Stimulated activated CD4-positive, alpha-beta T cell treated with anti-CD3 and anti-CD28 coated beads, Interleukin-15, amount 100 ng/mL, for 48 hours (primary cell): ENCODE measurements at places on chromosomes 16 and 17.

GRCh38 chr17:31882571-31882970 is 18.9 kb downstream of the UTP6 start:
- DNase-seq: no peak

DNA sequence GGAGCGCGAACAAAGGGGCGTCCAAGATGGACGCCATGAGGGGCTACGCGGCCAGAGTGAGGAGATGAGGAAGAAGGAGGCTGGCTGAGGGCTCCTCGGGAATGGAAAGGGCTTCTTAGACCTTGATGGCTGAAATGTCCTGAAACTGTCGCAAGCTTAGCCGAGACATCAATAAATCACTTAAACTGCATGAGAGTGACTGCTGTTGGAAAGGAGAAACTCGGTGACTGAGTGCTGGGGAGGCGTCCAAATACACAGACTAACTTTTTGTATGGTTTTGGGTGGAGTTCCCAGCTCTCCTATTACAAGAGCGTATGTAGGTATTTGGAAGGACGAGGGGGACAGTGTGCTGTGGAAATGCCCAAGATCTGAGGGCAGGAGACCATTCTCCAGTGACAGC is 1.4 kb upstream of the GEMIN4 start:
- no peak for DNase-seq

DNA sequence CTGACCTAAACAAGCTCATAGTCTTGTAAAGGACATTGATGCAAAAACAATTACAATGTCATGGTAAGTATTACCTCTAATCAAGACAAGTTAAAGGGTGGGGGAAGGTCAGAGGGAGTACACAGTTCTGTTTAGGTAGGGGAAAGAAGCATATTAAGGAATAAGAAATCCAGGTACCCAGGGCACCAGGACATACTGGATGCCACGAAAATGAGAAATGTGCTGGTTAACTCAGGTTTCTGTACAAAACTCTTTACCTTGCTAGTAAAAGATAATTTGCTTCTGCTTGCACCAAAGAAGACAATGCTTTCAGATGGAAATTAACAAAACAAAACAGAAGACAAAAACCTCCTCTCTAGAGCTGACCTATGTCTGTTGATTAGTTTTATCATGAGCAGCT is 70.7 kb upstream of the MED13 start:
- no peak for DNase-seq

GRCh38 chr16:81462683-81463082 is 18.1 kb downstream of the CMIP start:
- no peak for DNase-seq

GRCh38 chr17:14747603-14747950 is 446.7 kb downstream of the HS3ST3B1 start:
- DNase-seq: no peak

GRCh38 chr16:56776562-56776961 is 46.6 kb downstream of the NUP93 start:
- DNase-seq: no peak

GRCh38 chr16:53417011-53417410 is 17.3 kb upstream of the RBL2 start:
- DNase-seq: no peak

DNA sequence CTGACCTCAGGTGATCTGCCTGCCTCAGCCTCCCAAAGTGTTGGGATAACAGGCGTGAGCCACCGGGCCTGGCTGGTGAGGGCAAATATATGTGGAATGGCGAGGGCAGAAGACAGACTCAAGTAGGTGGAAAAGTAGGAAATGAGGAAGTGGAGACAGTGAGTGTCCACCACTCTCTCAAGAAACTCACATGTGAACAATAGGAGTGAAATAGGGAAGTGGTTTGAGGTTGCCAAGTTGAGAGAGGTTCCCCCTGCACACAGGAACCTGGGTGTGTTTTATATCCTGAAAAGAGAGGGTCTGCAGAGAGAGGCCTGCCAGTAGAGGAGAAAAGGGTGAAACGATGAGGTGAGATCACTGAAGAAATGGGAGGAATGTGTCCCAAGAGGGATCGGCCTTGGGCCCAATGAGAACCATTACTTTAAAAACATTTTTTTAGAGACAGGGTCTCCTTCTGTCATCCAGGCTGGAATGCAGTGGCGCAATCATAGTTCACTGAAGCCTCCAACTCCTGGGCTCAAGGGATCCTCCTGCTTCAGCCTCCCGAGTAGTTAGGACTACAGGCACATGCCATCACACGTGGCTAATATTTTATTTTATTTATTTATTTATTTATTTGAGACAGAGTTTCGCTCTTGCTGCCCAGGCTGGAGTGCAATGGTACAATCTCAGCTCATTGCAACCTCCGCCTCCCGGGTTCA is 17.1 kb upstream of the CORO1A start:
- no peak for DNase-seq

- no peak for DNase-seq
These were observed 130.4 kb downstream of the TANC2 start for GRCh38 chr17:63096426-63096825.

GRCh38 chr17:63838631-63839171 is 3.8 kb downstream of the SMARCD2 start:
- no peak for DNase-seq

DNA sequence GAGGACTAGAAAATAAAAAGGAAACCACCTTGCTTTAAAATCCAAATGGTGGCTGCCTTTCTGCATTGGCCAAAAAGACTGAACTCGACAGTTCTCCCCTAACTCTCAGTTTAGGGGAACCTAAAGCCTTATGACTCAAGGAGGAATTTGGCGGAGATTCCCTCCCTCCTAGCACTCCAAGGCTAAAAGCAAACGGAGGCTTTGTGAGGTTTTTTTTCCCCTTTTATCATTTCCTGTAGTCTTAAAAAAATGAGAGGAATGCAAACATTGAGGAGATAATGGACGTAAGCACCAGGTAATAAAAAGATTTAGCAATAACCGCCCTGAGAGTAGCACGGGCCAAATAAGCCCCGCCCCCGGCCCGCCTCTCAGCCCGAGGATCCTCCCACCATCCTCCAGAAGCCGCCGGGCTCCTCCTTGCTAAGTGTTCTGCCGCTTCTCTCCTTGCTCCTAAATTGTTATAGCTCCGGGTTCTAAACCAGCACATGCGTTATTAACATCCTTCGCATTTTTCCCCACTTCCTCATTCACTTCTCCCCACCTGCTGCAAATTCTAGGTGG is 5.8 kb upstream of the KIFC3 start:
- peak; percentile 43 for DNase-seq

DNA sequence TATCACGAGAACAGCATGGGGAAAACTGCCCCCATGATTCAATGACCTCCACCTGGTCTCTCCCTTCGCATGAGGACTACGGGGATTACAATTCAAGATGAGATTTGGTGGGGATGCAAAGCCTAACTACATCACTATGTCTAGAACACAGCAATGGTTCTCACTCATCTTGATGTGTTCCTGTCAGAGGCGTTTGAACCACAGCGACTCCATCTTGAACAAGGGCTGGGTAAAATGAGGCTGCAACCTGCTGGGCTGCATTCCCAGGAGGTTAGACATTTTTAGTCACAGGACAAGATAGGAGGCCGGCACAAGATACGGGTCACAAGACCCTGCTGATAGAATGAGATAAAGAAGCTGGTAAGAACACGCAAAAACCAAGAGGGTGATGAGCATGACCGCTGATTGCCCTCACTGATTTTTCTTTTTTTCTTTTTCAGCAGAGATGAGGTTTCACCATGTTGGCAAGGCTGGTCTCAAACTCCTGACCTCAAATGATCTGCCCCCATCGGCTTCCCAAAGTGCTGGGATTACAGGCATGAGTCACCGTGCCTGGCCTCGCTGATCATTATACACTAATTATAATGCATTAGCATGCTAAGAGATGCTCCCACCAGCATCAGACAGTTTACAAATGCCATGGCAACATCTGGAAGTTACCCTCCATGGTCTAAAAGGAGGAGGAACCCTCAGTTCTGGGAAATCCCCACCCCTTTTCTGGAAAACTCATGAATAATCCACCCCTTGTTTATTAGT is 3.0 kb upstream of the PPY start:
- no peak for DNase-seq

DNA sequence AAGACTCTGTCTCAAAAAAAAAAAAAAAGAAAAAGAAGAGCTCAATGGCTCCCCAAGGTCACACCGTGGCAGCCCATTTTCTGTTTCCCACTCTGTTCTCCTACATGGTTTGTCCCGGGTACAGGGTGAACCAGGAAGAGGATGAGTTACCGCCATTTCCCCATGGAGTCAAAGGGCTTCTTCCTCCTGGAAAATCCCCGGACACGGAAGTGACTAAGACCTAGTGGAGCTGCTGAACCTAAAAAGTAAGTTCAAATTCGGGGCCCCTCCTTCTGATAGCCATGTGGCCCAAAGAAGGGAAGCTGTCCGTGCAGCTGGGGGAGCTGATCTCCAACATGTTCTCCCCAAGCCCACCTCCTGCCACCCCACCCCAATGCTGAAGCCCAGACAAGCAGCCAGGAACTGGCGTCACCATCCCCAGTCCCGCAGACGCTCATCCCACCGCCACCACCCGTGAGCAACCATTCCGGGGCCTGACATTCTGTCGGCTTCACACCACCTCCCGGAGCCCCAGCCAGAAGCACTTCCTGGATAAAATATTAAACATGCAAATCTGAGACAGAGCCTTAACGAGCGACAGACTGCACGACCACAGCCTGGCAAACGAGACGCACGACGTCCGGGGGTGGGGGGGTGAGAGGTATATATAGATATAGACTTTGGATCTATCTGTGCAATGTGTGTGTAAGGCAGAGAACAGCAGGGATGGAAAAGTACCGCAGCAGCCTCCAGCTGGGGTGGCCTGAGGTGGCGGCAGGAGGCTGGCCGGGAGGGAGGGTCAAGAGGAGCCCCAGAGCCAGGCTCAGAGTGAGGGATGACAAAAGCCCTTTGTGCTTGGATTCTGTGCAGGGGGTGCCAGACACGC is 17.6 kb downstream of the EPOP start:
- no peak for DNase-seq

GRCh38 chr16:2766430-2767139 is 10.5 kb downstream of the ELOB start:
- no peak for DNase-seq

- no peak for DNase-seq
These were observed 378.1 kb upstream of the CDH11 start for GRCh38 chr16:65500007-65500406.

DNA sequence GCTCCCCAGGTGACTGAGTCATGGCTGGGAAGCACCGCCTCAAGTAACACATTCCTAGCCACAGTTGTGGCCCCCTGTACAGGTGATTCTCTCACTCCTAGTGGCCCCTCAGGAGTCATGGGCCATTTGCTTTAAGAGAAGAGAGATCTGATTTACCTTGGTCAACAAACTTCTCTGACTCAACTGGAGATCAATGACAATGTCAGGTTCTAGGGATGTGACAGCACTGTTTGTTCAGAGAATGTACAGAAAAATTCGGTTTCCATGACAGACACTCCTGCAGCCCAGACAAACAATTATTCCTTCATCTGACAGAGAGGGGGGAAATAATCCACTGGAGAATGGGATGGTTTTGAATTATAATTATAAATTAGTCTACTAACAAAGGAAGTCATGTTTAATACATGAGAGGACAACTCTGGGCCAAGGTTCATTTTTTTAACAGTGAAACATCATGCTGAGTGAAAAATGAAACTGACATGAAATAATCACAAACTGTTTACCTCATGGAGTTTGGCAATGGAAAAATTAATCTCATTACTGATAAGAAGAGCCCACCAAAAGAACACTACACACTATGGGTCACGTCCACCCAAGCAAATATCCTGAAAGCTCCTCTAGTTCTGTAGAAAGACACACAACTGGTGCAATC is 9.7 kb downstream of the ERN1 start:
- no peak for DNase-seq

GRCh38 chr17:67992548-67993152 is 3.6 kb downstream of the C17orf58 start:
- DNase-seq: no peak
